Activated T-cell treated with anti-CD3 and anti-CD28 coated beads, Interleukin-2, amount 50 U/mL, for 48 hours (primary cell): ENCODE measurements at places on chromosomes 13 and 19.

DNA sequence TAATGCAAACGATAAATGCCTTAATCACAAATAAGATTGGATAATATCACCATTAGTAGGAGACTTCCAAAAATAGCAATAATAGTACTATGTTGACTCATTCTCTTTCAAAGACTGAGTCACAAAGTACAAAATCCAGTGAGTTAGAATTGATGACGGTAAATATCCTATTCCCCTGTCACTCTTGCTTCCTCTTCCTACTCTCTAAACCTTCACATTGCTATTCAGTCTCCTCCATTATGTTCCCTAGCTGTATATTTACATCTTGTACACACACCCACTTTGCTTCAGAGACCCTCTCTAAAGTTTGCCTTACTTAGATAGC, 26.3 kb upstream of the INTS6 start:
- no peak for DNase-seq

- peak; percentile 40 for DNase-seq
Measured at GRCh38 chr19:1608359-1609102, 3.3 kb upstream of the UQCR11 start.

DNA sequence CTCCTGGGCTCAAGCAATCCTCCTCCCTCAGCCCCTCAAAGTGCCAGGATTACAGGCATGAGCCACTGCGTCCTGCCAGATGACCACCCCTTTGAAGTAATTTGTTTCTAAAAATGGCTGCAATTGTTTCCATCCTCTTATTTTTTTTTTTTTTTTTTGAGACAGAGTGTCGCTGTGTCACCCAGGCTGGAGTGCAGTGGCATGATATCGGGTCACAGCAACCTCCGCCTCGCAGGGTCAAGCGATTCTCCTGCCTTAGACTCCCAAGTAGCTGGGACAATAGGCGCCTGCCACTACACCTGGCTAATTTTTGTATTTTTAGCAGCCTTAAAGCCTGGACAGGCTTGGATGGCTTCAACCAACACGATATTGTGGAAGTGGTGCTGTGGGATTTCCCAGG, 22.3 kb upstream of the DPP9 start:
- DNase-seq, result no peak

- no peak for DNase-seq
Measured at GRCh38 chr19:43641333-43641732, 1.7 kb upstream of the CADM4 start.

DNA sequence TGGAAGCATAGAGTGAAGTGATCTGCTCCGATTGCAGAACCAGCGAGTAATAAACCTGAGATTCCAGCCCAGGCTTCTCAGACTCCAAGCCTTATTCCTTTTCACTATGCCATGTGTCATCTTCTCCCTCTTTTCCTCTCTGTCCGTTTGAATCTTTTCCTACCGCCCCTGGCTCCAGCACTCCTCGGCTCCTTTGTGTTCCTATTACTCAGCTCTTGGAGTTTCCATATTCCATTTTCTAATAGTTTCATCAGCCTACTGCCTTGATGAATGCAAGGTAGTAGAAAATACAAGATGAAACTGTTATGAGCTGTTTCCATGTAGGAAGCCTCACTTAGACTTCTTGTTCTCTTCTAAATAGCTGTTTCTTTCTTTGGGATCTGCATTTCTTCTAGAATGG, 138.6 kb downstream of the MYO16 start:
- no peak for DNase-seq

- no peak for DNase-seq
Measured at GRCh38 chr19:31535691-31536460, 186.6 kb upstream of the TSHZ3 start.

GRCh38 chr19:47707135-47707925, 5.9 kb upstream of the EHD2 start:
- DNase-seq, result peak; percentile 89

DNA sequence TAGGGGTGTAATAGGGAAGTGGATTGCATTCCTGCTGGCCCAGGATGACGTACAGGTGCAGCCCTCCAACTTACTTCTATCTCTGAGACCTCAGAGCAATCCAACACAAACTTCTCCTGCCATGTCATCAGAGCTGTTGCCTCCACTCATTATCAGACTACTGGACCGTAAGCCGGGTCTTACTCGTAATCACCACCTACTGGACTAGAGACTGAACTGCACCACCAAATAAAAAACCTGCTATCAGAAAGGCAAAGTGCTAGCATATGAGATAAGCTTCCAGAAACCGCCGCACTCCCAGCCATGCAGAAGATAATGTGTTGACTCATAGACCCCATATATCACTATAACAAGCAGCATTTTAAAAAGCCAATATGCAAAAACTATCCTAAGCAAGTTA, 102.0 kb downstream of the SLITRK1 start:
- DNase-seq, result no peak

- DNase-seq, result no peak
Measured at GRCh38 chr13:85631801-85632200, 167.4 kb downstream of the SLITRK6 start.

- no peak for DNase-seq
Measured at GRCh38 chr19:5943045-5943444, 29.0 kb downstream of the CAPS start.

DNA sequence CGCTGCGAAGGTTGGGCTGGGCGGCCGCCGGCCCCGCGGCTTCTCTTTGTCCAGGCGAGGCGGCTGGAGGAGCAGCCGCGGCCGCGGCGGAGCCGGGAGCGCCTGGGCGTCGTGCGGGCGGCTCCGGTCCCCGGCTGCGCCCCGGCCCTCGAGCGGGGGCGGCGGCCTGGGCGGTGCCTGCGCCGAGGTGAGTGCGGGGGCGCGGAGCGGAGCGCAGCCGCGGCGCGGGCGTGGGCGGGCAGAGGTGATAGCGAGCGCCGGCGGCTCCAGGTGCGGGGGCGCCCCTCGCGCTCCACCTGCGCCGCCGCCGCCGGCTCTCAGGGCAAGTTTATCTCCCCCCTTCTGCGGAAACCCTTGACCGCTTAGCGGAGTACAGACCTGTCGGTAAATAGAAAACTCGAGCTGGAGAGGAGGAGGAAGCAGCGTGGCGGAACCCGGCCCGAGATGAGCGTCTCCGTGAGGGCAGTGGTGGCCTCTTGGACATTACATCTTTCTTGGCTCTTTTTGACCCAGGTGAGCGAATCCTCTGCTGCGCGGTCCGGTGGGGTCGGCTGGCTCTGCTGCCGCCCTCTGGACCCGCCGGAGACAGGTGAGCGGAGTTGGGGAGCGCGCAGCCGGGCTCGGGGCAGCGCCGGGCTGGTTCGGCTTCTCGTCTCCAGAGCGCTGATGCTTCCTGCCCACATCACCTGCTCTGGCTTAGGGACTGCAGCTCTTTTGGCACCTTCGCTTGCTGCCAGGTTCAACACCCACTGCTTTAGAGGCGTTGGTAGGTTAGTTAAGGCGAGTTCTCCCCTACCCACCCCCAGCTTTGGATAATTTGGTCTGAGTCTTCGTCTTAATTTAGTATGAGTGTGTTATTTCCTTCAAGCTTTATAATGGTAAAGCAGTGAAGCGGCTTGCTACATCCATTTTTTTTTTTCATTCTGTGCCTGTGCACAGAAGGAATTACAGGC, at the start of gene MTUS2:
Gene MTUS2, plus strand, starts transcription at position 241 of the 953 bp plus-strand sequence.
- peak; percentile 31 for DNase-seq

- no peak for DNase-seq
Measured at GRCh38 chr19:1394252-1395193, 6.8 kb downstream of the GAMT start.

- DNase-seq, result no peak
Measured at GRCh38 chr13:73351730-73352129, 292.9 kb downstream of the KLF5 start.
